ENCODE measurements at places on chromosomes 2 and 18.

DNA sequence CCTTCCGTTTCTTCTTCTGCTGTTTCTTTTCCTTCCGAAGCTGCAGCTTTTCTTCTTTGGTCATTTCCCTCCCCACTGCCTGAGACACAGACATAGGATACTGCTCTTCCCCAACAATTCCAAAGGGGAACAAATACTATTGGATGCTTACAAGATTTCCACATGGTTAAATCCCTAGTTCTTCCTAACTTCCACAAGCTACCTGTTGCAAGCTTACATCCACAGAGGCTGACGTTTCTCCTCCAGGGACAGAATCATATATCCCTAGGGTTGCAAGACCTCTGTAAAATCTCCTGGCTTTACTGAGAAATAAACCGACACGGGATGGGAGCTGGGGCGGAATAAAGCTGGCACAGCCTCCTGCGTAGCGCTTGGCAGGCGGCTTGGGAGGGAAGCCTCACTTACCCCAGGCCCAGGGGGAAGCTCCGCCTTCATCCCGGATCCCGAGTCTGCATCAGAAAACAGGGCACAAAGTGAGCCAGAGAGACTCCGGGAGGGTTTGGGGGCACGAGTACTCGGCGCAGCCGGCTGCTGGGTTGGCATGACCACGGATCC lies 590 bp downstream of the EIF2B4 start:
- peak overlapping the region; percentile 93 for H3K27ac ChIP-seq
- H3K27me3 ChIP-seq = no peaks in the 10 kb centered on the region
- peaks cover 18% of the 10 kb centered on the region for H3K4me1 ChIP-seq
- peak overlapping the region; percentile 86 for H3K4me3 ChIP-seq

GRCh38 chr18:75491361-75491760 lies 63.9 kb upstream of the SMIM21 start:
- no peaks in the 10 kb centered on the region for H3K27me3 ChIP-seq
- no peaks in the 10 kb centered on the region for H3K36me3 ChIP-seq
- DNase-seq = no peak

- no peaks in the 10 kb centered on the region for H3K4me1 ChIP-seq
- no peak overlapping the region for H3K4me3 ChIP-seq
- DNase-seq = no peak
- no peaks in the 10 kb centered on the region for H3K36me3 ChIP-seq
- H3K27me3 ChIP-seq = no peaks in the 10 kb centered on the region
These were observed 34.6 kb downstream of the EIPR1 start for GRCh38 chr2:3343012-3343411.

- no peak overlapping the region for H3K4me3 ChIP-seq
- no peaks in the 10 kb centered on the region for H3K36me3 ChIP-seq
- no peak overlapping the region for H3K27ac ChIP-seq
These were observed 109.0 kb upstream of the CELF4 start for GRCh38 chr18:37674570-37674969.

- no peaks in the 10 kb centered on the region for H3K36me3 ChIP-seq
- no peak overlapping the region for H3K4me3 ChIP-seq
- no peak for DNase-seq
- no peaks in the 10 kb centered on the region for H3K4me1 ChIP-seq
- H3K27me3 ChIP-seq = no peaks in the 10 kb centered on the region
- H3K27ac ChIP-seq = no peak overlapping the region
These were observed 166.4 kb upstream of the EPB41L3 start for GRCh38 chr18:5710235-5710634.

Data from heart left ventricle (tissue), 16 donors.